ENCODE measurements at places on chromosomes 3 and 15. TPM values are rescaled to one million over a fixed set of nuclear protein-coding genes. Genes with fewer than 3 reads are reported as not detected.

DNA sequence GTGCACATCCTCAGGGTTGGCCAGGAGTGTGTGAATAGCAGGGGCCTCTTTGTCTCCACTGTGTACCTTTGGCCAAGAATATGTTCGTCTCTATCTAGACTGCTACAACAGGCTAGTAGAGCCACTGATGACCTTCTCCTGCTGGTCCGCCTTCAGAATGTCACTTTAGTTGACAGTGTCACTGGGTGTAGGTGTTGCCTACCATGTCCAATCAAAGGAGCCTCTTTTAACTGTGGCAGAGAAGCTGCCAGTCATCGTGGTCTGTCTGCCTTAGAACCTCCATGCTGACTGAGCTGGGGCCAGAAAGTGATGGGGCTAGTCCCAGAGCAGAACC, 40.1 kb downstream of the OXSR1 start:
- no peak for DNase-seq

Gene ALAS1
- 50.2 TPM for total RNA-seq

Gene IFT80
- 15.7 TPM for total RNA-seq

DNA sequence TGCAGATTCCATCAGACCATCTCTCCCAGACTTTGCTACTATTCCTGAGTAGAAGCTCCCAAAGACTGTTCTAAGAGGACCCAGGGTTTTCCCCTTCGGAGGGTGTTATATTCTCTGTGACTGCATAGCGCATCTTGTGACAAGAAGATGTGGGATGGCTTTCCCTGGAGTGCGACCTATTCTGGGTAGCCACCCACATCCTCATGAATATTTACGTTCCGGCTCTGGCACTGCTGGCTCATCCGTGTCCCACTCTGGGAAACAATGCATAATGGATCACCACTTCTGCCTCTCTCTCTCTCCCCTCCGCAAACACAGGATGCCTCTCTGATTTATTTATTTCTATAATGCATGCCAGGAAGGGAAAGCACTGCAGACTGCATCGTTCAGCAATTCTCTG, 166.1 kb downstream of the PYDC2 start:
- DNase-seq, result peak; percentile 41
